Naive thymus-derived CD4-positive, alpha-beta T cell (primary cell): ENCODE measurements at places on chromosomes 13 and 19. TPM values are rescaled to one million over a fixed set of nuclear protein-coding genes. Genes with fewer than 3 reads are reported as not detected.

IL4I1 gene
- 5.8 and 6.8 TPM in 2 replicates for total RNA-seq

GPR12 gene
- not detected in 2 replicates for total RNA-seq

EDNRB gene
- not detected for total RNA-seq

KCNN1 gene
- total RNA-seq = not detected

LNX2 gene
- total RNA-seq = 10.6 TPM

TUBA3C gene
- not detected in 2 replicates for total RNA-seq

CYP2B6 gene
- total RNA-seq = not detected

PEAK3 gene
- 0.56 and 0.60 TPM in 2 replicates for total RNA-seq

GDF15 gene
- total RNA-seq = 0.32 TPM

MYBPC2 gene
- not detected for total RNA-seq

ZNF729 gene
- not detected for total RNA-seq

GRCh38 chr19:5070930-5071329 is 102.0 kb downstream of the KDM4B start:
- no peak overlapping the region for H3K27ac ChIP-seq
- no peaks in the 10 kb centered on the region for H3K4me1 ChIP-seq
- H3K36me3 ChIP-seq = peaks cover 39% of the 10 kb centered on the region
- DNase-seq = no peak
- H3K27me3 ChIP-seq = no peaks in the 10 kb centered on the region

- peaks cover 15% of the 10 kb centered on the region for H3K4me1 ChIP-seq
- no peak for DNase-seq
- H3K4me3 ChIP-seq = peak overlapping the region; percentile 69
Observed at GRCh38 chr13:97975280-97975847, 21.9 kb downstream of the IPO5 start.

DNA sequence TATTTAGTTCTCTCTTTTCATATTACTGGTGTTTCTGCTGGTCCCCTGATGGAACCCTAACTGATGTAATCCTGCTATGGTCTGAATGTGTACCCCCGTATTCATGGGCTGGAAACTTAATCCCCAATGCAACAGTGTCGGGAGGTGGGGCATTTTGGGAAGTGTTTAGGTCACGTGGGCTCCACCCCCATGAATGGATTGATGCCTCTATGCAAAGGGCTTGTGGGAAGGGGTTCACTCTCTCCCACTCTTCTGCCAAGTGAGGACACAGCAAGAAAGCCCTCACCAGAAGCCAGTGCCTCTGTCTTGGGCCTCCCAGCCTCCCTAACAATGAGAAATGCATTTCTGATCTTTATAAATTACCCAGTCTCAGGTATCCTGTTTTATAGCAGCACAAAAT is 21.2 kb upstream of the UBAC2 start:
- no peaks in the 10 kb centered on the region for H3K27me3 ChIP-seq
- H3K27ac ChIP-seq = no peak overlapping the region
- no peak for DNase-seq
- no peak overlapping the region for H3K4me3 ChIP-seq
- peaks cover 24% of the 10 kb centered on the region for H3K4me1 ChIP-seq
- H3K36me3 ChIP-seq = no peaks in the 10 kb centered on the region

DNA sequence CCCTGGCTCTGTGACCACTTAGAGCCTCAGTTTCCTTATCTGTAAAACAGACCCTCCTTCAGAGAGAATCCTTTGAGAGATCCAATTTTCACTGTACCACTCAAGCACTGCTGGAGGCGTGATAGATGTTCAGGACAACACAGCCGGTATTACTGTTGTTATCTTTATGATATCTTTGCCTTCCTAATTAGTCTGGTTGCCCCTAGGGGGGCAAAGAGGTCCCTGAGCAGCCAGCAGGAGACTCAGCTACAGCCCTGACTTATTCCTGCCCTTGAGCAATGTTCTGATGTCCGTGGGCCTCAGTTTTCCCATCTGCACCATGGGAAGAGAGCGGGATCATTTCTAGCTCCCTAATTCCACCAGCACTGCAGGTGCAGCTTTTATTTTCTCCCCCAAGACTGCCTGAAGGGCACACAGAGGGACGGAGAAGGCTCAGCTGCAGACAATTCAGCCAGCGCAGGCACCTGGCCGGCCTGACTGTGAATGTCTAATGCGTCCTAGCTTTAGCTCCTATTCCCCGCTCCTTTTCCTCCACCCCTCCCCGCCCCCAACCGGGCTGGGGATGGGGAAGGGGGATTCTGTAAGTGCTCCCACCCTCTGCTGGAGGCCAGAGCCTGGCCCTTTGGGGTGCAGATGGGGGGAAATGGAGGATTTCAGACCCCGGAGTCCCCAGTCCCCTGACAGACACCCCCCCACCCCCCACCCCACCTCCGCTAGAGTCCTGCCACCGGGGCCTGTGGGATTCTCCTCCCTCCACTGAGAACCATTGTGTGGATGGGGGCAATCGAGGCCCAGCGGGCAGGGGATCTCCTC is 16.2 kb downstream of the TLE5 start:
- no peaks in the 10 kb centered on the region for H3K27me3 ChIP-seq
- peaks cover 7% of the 10 kb centered on the region for H3K4me1 ChIP-seq
- no peaks in the 10 kb centered on the region for H3K36me3 ChIP-seq
- DNase-seq = no peak

DNA sequence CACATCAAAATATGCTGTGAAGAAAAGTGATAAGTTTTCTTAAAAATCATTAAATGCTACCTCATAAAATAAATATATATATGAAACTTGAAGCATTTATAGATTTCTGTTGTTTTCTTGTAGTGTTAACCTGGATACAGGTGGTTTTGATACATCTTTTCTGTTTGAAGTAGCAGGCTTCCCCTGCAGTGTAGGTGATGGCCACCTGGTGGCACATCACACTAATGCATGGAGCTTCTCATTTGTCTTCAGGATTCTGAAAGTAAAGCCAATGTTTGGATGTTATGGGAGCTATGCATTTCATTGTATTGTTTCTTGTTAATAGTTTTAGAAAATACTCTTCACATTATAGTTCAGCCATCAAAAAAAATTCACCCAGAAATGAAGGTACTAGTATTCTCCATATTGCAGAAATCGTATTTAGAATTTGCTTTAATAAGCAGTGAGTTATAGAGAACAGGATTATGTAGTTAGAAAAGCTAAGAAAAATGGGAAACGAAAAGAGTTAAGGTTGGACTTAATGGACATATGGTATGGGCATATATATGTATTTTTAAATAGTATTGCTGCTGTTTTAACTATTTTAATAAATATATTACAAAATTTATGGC is 18.7 kb downstream of the GPR180 start:
- H3K4me3 ChIP-seq = no peak overlapping the region
- H3K27ac ChIP-seq = no peak overlapping the region
- H3K4me1 ChIP-seq = no peaks in the 10 kb centered on the region
- peaks cover 7% of the 10 kb centered on the region for H3K36me3 ChIP-seq
- peak; percentile 26 for DNase-seq

DNA sequence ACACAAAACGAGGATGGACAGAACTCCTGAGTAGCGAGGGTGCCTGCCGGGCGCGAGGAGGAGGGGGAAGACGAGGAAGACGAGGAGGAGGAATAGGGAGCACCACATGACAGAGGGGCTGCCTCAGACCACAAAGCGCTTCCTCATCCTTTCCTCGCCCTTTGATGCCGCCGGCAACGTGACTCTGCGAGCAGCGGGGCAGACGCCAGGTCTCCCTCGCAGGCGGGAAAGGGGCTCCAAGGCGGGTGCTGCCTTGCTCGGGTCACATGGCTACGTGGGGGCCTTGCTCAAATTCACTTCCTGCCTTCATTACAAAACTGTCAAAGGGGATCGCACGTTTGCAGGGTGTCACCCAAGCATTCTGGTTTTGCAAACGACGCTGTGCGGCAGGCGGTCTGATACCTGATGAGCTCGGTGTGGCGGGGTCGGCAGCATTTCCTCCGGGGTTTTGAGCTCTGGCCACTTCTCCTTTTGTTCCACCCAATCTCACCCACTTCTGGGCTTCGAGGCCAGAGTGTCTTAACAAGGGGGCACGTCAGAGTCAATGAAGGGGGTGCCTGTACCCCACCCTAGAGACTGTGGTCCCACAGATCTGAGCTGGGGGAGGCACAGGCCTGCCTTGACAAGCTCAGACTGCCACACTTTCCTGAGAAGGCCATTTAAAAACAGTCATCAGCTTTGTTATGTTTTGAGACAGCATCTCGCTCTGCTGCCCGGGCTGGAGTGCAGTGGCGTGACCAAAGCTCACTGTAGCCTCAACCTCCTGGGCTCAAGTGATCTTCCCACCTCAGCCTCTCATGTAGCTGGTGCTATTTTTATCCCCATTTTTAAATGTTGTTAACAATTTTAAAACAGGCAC is 14.9 kb downstream of the MAP2K2 start:
- peaks cover 44% of the 10 kb centered on the region for H3K4me1 ChIP-seq
- peak overlapping the region; percentile 72 for H3K27ac ChIP-seq
- DNase-seq = peak; percentile 82
- H3K27me3 ChIP-seq = no peaks in the 10 kb centered on the region

GRCh38 chr13:99086267-99087097 is 108.6 kb upstream of the DOCK9 start:
- no peaks in the 10 kb centered on the region for H3K36me3 ChIP-seq
- peak overlapping the region; percentile 95 for H3K27ac ChIP-seq
- peak overlapping the region; percentile 97 for H3K4me3 ChIP-seq
- no peaks in the 10 kb centered on the region for H3K27me3 ChIP-seq
- peak; percentile 70 for DNase-seq

GRCh38 chr19:44582581-44583265 is 30.6 kb upstream of the IGSF23 start:
- no peak overlapping the region for H3K4me3 ChIP-seq
- H3K27ac ChIP-seq = no peak overlapping the region
- no peaks in the 10 kb centered on the region for H3K36me3 ChIP-seq
- H3K27me3 ChIP-seq = no peaks in the 10 kb centered on the region
- H3K4me1 ChIP-seq = no peaks in the 10 kb centered on the region

- no peak overlapping the region for H3K27ac ChIP-seq
- no peak for DNase-seq
- no peaks in the 10 kb centered on the region for H3K36me3 ChIP-seq
- no peaks in the 10 kb centered on the region for H3K4me1 ChIP-seq
Observed at GRCh38 chr13:74678308-74678965, 544.2 kb upstream of the KLF12 start.

- H3K4me1 ChIP-seq = peaks cover 6% of the 10 kb centered on the region
- no peaks in the 10 kb centered on the region for H3K27me3 ChIP-seq
- DNase-seq = peak; percentile 71
- no peak overlapping the region for H3K4me3 ChIP-seq
- peaks cover 85% of the 10 kb centered on the region for H3K36me3 ChIP-seq
Observed at GRCh38 chr19:1825909-1826556, 14.0 kb upstream of the ATP8B3 start.

DNA sequence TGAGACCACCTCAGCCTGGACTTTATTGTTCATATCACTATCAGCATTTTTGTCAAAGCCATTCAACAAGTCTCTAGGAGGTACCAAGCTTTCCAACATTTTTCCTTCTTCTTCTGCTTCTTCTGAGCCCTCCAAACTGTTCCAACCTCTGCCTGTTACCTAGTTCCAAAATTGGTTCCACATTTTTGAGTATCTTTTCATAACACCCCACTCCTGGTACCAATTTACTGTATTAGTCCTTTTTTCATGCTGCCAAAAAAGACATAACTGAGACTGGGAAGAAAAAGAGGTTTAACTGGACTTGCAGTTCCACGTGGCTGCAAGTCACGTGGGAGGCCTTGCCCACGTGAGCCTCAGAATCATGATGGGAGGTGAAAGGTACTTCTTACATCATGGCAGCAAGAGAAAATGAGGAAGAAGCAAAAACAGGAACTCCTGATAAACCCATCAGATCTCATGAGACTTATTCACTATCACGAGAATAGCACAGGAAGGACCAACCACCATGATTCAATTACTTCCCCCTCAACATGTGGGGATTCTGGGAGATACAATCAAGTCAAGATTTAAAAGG is 215.1 kb downstream of the PCDH17 start:
- no peaks in the 10 kb centered on the region for H3K27me3 ChIP-seq
- DNase-seq = no peak
- H3K4me1 ChIP-seq = no peaks in the 10 kb centered on the region
- no peak overlapping the region for H3K27ac ChIP-seq
- no peak overlapping the region for H3K4me3 ChIP-seq

DNA sequence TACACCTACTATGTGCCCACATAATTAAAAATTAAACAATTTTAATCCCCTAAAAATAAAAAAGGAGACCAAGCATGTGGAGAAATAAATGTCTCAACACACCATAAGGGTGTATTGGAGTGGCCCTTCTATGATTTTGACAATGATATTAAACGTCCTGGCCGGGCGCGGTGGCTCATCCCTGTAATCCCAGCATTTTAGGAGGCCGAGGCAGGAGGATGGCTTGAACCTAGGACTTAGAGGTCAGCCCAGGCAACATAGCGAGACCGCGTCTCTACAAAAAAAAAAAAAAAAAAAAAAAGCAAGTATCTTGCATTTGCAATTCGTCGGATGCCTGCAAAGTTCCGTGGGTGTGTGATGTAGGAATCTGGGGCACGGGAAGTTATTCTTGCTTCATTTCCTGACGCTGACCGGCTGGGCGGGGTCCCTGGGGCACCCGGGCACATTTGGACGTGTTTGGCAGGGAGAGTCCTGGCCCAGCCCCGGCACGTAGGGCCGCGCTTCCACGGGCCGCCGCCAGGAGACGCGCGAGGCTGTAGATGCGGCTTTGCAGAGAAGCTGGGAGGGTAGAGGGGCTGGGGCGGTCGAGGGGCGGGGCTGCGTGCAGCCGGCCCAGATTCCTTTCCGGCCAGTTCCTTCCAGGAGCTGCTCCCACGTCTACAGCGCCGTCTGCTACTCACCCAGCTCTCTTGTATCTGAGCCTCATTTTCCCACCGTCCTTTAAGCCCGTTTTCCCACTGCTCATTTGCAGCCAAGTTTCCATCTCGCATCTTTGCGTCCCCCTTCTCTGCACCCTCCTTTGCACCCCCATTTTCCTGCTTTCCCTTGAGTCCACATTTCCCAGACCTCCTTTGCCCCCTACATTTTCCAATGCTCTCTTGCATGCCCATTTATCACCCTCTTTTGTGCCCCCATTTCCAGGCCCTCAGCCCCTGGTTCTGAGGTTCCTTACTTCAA is 2.2 kb upstream of the TSPAN16 start:
- H3K4me1 ChIP-seq = peaks cover 4% of the 10 kb centered on the region
- H3K36me3 ChIP-seq = no peaks in the 10 kb centered on the region
- H3K27ac ChIP-seq = no peak overlapping the region
- no peak overlapping the region for H3K4me3 ChIP-seq
- DNase-seq = peak; percentile 80

DNA sequence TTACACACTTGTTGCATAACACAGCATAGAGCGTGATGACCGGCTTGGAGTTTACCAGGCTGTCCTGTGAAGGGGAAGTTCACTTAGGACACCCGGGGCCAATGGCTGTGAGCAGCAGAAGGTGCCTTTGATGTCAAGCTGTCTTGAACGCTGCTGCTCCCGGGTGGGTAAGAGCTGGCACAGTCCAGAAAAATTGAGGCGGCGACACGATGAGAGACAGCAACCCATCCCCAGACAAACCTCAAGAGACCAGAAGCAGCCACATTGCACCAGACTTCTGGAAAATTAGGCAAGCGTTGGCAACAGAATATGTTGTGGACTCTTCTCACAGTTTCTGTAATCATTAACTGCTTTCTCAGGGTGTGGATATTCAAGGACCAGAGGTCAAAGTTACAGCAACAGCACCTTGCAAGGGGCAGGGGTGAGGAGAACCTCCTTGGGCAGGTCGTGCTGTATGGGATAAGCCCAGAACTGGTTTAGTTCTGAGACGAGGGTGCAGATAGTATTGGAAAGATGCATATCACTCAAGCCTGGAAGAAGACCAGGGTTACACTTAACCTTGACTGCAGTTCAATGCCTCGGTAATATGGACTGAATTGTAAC is 10.1 kb downstream of the NFILZ start:
- H3K27ac ChIP-seq = no peak overlapping the region
- H3K36me3 ChIP-seq = no peaks in the 10 kb centered on the region
- no peak for DNase-seq
- no peaks in the 10 kb centered on the region for H3K4me1 ChIP-seq

- H3K27ac ChIP-seq = peak overlapping the region; percentile 55
- peaks cover 32% of the 10 kb centered on the region for H3K4me1 ChIP-seq
- no peaks in the 10 kb centered on the region for H3K27me3 ChIP-seq
Observed at GRCh38 chr19:6739883-6740588, 556 bp downstream of the TRIP10 start.
